ENCODE measurements at places on chromosomes 4 and X. TPM values are rescaled to one million over a fixed set of nuclear protein-coding genes. Genes with fewer than 3 reads are reported as not detected.
A peak's percentile ranks its signal among the peaks of the same experiment; 100 is the strongest.

The REPS2 gene
- 0.59 TPM for total RNA-seq

The MAP7D3 gene
- 19.2 TPM for total RNA-seq

The RNF212 gene
- 7.1 TPM for total RNA-seq

The MSX1 gene
- 2.9 TPM for total RNA-seq

The SLAIN2 gene
- 77.2 TPM for total RNA-seq

The UTP14A gene
- total RNA-seq: 20.9 TPM

The DMRTC1B gene
- not detected for total RNA-seq

The TMEM144 gene
- total RNA-seq: 6.8 TPM

The PSAPL1 gene
- total RNA-seq: not detected

The MAPK10 gene
- total RNA-seq: 12.1 TPM

The KCND1 gene
- 0.29 TPM for total RNA-seq

The PTTG2 gene
- total RNA-seq: not detected

The KLHL13 gene
- 13.8 TPM for total RNA-seq

The BTC gene
- total RNA-seq: 0.29 TPM

DNA sequence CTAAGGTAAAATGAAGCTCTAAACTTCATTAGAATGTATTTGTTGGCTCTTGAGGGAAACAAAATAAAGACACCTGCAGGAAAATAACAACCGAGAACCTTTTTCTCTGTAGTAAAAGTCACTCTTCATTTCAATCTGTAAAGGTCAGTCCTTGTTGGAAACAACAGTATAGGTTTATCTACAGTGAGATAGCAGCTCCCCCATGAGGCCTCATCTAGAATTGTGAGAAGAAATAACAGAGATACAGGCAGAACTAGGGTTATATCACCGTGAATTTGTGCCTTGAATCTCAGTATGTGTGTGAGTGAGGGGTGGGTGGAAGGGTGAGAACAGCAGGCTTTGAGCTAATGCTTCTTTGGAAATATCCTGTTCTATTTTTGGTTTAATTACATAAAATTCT is 107.8 kb upstream of the FMR1 start:
- DNase-seq: no peak

- DNase-seq: no peak
Measured at GRCh38 chrX:17403972-17404371, 29.0 kb downstream of the NHS start.

GRCh38 chrX:150692831-150693724 is at the start of gene MTMR1:
Gene MTMR1, plus strand, starts transcription at chrX:150693396. Its CDS starts 135 bp downstream, at chrX:150693531.
- DNase-seq: peak; percentile 88

GRCh38 chr4:105453550-105454205 is 20.2 kb downstream of the PPA2 start:
- DNase-seq: no peak

DNA sequence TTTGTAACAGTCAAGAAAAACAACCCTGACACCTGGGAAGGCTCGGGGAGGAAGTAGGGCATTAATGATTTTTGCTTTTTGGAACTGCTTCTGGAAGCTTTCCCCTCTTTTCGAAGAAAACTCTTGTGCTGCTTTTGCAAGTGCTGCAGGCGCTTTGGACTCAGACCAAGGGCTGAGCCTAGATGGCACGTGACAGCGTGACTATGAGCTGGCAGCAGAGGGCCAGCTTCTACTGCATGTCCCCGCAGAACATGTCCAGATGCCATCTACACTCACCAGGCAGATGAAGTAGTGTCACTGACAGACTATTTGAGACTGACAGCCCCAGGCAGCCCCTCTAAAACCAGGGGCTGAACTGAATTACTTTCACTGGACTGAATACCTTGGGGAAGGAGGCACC is 6.2 kb downstream of the NR0B1 start:
- DNase-seq: no peak

DNA sequence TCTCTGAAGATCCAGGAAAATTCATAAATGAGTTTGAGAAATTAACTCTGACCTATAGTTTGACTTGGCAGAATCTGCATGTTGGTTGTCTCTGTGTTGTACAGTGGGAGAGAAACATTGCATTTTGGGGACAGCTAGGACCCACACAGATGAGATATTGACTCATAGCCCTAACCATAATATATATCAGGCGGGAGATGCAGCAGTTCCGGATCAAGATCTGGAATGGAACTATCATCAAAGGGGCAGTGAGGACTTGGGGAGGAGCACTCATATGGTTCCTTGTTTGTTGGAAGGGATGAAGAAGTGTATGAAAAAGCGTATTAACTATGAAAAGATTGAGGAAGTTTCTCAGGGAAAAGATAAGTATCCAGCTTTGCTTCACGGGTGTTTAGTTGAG is 14.0 kb downstream of the CXCL2 start:
- DNase-seq: no peak

DNA sequence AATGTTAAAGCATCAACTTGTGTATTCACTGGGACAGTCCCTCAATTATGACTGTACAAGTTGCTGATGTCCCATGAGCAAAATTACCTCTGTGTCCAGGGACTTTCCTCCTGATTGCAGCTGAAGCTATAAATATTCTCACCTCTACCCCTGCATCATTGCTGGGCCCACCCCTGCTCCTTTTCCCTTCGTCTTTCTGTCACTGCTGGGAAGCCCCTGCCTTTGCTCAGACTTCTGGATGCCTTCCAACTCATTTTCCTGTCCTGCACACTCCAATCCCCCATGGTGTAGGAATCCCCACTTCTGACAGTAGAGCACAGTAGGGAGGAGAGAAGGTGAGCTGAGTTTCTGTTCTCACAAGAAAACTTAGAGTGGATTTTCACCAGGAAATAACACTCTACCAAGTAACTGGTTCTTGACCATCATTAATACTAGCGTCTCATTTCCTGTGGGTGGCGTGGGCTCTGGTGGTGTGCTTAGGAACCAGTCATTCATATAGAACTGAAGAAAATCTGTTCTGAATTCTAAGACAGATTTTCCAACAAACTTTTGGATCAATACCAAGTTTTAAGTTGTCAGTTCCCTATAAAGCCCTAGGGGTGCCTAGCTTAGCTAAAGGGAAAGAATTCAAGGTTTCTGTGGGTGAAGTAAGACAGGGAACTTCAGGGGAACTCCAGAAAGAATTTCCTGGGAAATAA is 136.2 kb upstream of the MED14 start:
- no peak for DNase-seq

DNA sequence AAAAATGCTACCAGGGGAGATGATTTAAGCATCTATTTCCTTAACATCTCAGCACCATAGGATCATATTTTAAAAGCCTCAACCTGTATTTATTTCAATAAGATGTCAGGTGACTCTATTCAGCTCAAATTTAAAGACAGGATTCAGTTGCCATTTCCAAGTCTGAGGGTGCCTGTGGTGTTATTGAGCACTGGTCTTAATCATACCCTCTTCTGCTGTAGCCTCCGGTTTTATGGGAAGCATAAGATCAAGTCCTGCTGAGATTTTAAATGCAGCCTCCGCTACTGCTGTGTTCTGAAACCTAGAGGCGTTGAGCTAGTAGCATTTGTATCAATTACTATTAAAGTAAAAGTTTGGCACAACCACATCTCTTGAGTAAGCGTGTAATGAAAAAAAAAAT is 185.7 kb upstream of the NWD2 start:
- no peak for DNase-seq

GRCh38 chr4:140738139-140738538 is 18.0 kb downstream of the TBC1D9 start:
- no peak for DNase-seq

DNA sequence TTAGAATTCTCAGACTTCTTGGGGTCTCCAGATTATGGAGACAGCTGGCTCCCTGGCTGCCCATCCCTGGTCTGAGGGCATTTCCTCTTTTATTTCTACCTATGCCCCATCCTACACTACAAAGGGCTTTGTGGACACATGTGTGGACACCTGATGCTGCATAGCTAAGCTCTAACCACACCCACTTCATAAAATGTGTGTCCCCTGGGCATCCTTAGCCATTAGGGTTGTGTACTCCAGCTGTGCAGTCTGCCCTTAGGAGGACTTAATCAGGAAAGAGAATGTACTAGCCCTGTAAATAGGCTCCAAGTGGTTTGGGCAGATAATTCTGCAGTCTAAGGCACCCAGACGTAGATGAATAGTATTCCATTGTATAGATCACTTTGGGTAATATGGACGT is 47.0 kb downstream of the COQ2 start:
- DNase-seq: no peak

- DNase-seq: no peak
Measured at GRCh38 chr4:139483000-139483399, 29.1 kb downstream of the RAB33B start.

DNA sequence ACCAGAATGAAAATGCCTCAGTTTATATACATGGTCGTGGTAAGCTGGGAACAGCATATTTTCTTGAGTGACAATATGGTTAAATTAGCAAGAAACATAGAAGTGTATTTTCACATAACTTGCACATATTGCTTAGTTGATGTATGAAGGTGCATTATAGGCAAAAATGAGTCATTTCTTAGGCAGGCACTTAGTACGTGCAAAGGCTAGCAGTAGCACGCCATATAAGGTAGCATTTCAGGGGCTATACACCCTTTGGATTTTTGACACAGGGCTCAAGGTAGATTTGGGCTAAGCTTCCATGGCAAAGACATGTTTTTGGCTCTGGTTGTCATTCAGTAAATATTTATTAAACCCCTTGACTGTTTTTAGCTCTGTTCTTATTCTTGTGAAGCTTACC is 33.1 kb downstream of the PCDH7 start:
- no peak for DNase-seq

- DNase-seq: peak; percentile 19
Measured at GRCh38 chrX:128518508-128518907, 466.3 kb upstream of the ACTRT1 start.

DNA sequence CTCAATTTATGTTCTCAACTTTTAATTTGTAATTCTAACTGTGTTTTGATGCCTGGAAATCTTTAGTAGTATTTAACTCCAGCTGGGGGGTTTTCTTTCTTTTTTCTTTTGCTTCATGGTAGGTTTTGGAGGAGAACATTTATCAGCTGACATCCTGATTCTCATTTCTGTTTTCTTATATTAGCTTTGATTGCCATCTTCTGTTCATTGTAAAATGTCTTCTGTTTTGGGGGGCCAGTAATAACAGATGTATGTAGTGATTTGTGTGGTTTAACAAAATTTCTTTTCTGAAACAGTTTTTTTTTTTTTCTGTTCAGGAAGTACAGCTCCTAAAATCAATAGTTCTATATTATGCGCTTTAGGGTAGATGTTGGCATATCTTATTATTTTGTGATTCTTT is 182.2 kb downstream of the GABRB1 start:
- no peak for DNase-seq

GRCh38 chr4:159290321-159291030 is 187.6 kb downstream of the RAPGEF2 start:
- no peak for DNase-seq

GRCh38 chr4:12644261-12644660 is 839.9 kb downstream of the RAB28 start:
- no peak for DNase-seq

- no peak for DNase-seq
Measured at GRCh38 chr4:15935504-15936402, 2.8 kb downstream of the FGFBP1 start.

DNA sequence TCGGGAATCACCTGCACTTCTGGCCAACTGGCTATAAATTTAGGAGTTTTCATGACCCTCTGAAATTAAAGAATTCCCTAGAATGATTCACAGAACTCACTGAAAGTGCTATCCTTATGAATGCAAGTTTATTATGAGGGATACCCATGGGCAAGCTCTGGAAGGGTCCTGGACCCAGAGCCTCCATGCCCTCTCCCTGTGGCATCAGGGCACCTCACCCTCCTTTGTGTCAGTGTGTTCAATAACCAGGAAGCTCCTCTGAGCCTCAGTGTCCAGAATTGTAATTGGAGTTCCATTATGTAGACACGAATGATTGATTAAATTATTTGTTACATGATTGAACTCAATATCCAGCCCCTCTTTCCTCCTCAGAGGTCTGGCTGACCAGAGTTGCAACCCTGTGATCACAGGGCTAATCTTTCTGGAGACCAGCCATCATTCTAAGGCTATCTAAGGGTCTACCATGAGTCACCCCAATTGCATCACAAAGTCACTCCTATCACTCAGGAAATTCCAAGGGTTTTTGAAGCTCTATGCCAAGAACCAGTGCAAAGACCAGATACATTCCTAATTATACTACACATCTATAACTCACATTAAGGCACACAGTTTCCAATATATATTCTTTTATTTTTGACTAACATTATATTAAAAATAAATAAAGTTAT is 8.9 kb downstream of the ANXA3 start:
- DNase-seq: no peak

DNA sequence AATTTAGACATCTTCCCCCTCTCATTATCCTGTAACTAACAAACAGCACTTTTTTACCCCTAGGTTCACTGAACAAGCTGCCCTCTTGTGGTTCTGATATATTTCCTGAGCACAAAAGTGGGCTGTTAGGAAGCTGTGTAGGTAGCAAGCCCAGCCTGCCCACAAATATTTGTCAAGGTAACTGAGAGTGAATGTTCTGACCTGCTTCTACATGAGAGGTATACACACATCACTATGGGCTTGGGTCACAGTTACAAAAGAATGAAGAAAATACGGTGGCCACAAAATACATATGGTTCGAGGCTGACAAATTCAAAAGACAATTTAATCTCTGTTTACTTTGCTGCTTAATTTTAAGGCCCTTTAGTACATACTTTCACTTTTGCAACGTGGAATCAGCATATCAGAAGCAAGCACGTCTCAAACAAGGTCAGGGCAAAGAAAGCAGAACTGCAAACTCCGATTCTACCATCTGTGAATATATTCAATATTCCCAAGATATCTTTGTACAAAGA is 78.7 kb downstream of the RBM47 start:
- DNase-seq: peak; percentile 74

- no peak for DNase-seq
Measured at GRCh38 chr4:128358231-128358912, 70.8 kb upstream of the PGRMC2 start.

DNA sequence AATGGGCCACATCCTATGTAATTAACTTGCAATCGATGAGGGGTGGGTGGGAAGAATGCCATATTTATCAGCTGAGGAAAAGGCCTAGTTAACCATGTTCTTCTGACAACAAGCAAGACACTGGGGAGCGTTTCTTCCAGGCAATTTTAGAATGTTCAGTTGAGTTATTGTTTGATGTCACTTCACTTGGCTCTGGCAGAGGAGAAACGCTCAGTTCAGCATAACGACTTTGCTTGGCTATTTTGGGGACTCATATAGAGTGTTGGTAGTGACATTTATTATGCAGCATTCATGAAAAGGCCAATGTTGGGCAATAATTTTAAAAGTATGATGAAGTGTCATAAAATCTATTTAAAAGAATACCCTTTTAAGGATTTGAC is 648 bp downstream of the SYNPO2 start:
- DNase-seq: no peak

DNA sequence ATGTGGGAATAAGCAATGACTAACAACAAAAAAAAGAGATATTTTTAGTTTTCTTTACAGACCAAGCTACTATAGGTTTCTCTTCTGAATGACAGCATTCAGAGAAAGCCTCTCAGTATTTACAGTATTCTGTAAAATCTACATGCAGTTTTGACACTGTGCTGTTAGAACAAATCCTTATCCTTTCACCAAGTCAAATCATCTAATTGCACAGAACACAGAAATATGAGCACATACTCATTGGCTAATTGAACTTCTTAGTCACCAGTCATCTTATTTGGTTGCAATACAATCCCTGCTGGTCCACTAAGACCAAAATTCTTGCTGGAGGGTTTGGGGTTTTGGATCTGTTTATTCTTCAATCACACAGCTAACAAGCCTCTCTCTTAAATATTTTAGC is 5.7 kb downstream of the ACOT9 start:
- DNase-seq: no peak

- DNase-seq: no peak
Measured at GRCh38 chr4:79163981-79164490, 161.8 kb downstream of the NAA11 start.
